ENCODE measurements at places on chromosomes 1 and 21. TPM values are rescaled to one million over a fixed set of nuclear protein-coding genes. Genes with fewer than 3 reads are reported as not detected.

NGF gene
- total RNA-seq: 7.5 TPM

SH2D1B gene
- not detected for total RNA-seq

KLF17 gene
- total RNA-seq: 2.0 TPM

DSCAM gene
- total RNA-seq: not detected

KPRP gene
- not detected for total RNA-seq

All from esophagus muscularis mucosa (tissue), 4 donors.